ENCODE measurements at places on chromosomes 3 and 15.

DNA sequence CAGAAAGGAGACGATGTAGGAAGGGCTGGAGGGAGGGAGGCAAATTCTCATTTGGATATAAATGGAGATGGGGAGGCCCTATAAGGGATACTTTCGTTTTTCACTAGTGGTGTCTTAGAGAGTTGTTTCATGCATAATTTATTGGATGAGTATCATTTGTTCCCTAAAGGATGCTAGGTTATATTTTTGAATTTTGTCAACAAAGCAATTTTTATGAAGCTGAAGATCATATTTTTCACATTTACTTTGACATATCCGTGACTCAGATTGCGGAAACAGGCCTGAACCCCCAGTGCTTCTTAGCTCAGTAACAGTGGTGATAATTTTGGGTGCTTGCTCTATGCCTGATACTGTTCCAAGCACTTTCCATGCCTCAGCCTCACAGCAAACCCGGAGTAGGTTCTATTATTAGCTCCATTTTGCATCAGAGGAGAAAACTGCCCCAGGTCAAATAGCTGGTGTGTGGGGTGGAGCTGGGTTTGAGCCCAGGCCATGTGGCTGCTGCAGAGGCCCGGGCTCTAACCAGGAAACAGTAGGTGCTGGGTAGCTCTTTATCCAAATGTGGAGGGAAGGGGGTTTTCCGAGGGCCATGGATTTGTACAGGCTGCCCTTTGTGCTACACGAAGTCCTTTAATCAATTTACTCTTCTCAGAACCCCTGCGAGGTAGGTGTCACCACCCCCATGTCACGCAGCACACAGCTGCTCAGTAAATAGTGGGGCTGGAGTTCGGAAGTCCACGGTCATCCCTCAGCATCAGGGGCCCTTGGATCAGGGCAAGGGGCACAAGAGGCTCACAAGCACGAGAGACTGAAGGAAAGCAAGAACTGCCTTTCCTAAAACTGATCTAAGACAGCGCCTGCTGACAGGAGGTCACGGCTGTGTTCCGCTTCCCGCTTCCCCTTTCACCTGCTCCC, 99.1 kb downstream of the SLC49A4 start:
- no peak for DNase-seq

GRCh38 chr15:44765036-44765435, 28.7 kb downstream of the TRIM69 start:
- DNase-seq: no peak

GRCh38 chr3:161349529-161350312, 21.6 kb downstream of the SPTSSB start:
- DNase-seq: no peak

DNA sequence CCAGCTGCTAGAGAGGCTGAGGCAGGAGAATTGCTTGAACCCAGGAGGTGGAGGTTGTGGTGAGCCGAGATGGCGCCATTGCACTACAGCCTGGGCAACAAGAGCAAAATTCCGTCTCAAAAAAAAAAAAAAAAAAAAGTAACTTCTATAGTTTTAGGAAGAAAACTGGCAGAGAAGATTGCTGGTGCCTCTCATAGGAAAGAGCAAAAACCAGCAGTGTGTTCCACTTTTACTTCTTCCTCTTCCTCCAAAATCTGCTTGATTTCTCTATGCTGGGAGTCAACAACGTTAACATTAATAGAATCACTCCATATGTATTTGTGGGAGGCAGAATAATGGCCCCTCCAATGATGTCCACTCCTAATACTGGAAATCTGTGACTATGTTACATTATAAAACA, 12.5 kb upstream of the NR1D2 start:
- no peak for DNase-seq

GRCh38 chr3:126567696-126568438, 9.1 kb upstream of the C3orf22 start:
- DNase-seq: no peak

DNA sequence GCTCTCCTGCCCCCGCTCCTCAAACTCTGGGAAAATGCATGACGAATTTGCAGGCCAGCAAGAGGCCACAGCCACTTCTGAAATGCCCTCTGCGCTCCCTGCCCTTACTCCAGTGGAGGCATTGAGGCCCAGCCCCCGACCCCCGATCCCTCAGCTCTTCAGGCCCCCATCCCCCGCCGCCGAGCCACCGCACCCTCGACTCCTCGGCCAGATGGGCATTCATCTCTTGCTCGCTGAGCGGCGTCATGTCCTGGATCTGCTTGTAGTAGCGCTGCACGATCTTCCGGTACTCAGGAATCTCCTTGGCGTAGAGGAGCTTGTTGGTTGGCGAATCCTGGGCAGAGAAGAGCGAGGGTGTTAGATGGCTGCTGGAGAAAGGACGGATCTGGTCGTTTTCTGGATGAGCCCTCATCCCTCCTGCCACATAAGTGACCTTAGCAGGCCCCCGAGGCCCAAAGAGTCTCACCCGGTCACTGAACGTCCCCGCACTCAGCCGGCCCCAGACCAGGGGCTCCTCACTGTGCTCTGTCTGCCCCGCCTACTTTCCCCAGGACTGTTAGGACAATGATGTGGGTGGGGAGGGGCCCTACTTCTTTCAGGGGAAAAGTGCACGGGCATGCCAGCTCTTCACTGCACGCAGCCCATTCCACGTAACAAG, 14.0 kb downstream of the H1-8 start:
- no peak for DNase-seq

- DNase-seq: no peak
These were observed 52.7 kb downstream of the MB21D2 start for GRCh38 chr3:192864941-192865340.

DNA sequence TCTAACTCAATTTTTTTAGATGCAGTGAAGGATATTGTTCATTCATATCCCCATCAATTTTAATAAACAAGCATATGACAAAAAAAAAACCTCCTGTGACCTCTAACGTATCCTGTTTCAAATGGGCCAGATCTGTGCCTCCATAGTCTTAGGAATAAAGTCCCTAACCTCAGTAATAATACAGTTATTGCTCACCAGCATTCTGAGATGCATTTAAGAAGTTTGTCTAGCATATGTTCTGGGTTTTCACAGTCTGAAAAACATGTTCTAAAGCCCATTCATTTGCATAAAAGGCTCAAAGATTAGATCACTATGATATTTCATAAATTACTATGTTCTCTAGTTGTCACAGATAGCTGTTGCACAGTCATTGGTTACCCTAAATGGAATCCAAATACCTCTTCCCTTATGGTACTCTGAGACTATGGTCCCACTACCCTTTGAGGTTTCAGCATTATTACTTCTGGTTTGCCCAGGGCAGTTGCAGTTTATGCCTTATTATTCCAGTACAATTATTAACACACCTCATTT, 190.1 kb downstream of the ZIC4 start:
- no peak for DNase-seq

- no peak for DNase-seq
These were observed 1001.1 kb upstream of the EPHA6 start for GRCh38 chr3:95813244-95813643.

GRCh38 chr3:58029842-58030584, 21.8 kb downstream of the FLNB start:
- DNase-seq: no peak

- no peak for DNase-seq
These were observed 244.7 kb upstream of the ONECUT1 start for GRCh38 chr15:53034767-53035245.

DNA sequence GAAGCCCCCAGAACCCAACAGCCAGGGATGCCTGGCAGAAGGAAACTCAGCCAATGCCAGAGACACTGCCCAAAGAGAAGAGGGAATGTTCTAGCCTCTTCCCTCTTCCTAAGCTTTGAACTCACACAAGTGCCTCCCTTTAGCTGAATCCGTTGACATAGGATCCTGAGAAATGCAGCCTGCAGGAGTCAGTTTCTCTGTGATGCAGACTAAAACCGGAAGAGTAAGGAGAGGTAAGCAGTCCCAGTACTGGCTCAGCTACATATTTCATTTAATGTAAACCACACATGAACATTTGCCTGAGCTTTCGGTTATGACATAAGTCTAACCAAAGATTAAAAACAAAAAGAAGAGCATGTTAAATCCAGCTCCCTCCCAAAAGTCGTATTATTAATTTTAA, 768.7 kb downstream of the TBL1XR1 start:
- DNase-seq: no peak

- DNase-seq: no peak
These were observed 79.0 kb upstream of the CDV3 start for GRCh38 chr3:133494469-133494868.

- no peak for DNase-seq
These were observed 16.7 kb downstream of the AP3S2 start for GRCh38 chr15:89877083-89877425.

- DNase-seq: no peak
These were observed 95.7 kb downstream of the HHLA2 start for GRCh38 chr3:108391917-108392593.

- peak; percentile 97 for DNase-seq
These were observed 40.1 kb downstream of the TMEM44 start for GRCh38 chr3:194592798-194593752.

- DNase-seq: no peak
These were observed 18.5 kb downstream of the TTC21A start for GRCh38 chr3:39125841-39126500.

- no peak for DNase-seq
These were observed 129.4 kb upstream of the SNTN start for GRCh38 chr3:63523100-63523499.

DNA sequence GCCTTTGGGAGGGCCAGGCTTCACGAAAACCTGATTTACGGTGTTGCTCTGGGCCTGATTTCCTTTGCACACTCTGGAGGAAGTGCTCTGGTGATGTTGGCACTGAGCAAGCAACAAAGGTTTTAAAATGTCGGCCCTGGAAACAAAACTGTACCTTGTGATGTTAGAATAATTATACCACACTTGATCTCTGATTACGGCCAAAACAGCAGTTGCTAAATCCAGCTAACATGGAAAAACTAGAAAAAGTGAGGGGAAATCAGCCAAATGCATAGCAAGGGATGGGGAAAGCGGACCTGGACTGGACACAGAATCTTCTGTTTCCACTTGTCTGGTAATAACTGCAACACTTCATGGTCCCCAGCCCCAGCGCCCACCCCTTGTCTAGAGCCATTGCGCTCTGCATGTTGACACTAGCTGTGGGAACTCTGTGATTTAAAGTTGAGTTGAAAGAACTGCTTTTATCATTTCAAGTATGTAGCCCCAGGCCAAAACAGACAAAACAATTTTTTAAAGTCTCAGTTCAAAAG, 120.1 kb downstream of the VGLL4 start:
- DNase-seq: no peak

DNA sequence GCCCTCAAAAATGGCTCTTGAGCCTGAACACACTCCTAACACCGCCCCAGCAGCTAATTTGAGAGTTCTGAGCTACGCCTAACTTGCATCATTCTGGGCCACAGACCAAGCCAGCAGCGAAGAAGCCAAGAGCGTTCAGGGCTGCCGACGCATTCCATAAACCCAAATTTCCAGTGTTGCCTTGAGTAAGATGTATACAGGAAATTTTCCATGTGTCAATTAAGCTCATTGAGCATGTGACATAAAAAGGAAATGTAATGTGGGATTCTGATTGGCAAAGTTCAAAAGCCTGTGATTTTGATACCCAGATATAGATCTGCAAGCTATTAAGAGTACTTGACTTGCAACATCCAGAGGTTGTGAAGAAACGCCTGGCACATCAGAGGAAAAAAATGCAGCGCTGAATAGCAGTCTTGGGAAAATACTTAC, 148.6 kb upstream of the NR2F2 start:
- DNase-seq: no peak

DNA sequence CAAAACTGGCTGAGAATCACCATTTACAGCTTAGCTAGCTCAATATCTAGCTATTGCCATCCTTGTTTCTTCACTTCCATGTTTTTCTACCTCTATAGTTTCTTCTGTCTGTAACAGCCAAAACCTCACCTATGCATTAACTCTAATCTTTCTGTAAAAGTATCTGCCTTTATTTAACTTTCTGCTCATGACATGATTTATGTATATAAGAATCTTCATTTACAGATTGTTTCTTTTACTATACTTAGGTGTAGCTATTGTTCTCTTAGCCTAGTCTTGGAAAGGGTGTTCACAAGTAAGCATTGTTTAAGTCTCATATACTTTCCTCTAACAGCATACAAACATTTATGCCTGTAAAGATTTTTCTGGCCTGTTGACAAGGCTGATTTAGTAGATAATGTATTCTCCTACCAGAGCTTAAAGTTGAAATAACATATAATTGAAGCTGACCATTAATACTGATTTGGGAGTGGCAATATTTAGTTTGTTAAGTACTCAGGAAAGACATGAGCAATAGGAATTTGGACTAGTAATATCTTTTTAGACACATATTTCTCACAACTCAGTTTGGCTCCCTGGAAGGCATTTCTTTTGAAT, 9.4 kb downstream of the FILIP1L start:
- no peak for DNase-seq

- DNase-seq: no peak
These were observed 117.3 kb downstream of the XXYLT1 start for GRCh38 chr3:195153653-195154052.

DNA sequence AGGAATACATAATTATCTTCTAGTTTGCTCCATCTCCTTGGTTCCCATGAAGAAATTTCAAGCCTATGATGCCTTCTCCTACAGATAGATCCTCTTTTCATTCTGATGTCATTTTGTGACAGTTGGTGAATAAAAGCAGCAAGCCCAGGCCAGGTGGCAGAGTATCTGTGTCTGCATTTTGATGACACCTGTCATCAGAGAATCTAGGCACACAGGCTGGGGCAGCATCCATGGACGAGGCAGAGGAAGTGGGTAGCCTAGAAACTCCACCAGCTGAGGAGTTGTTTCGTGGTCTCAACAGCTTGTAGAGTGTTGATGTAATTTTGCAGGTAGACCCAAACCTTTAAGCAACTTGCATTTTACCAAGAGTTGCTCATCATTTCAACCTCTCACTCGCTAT, 269.8 kb downstream of the FEZF2 start:
- no peak for DNase-seq

GRCh38 chr3:152430223-152431002, 161.7 kb downstream of the MBNL1 start:
- DNase-seq: no peak

DNA sequence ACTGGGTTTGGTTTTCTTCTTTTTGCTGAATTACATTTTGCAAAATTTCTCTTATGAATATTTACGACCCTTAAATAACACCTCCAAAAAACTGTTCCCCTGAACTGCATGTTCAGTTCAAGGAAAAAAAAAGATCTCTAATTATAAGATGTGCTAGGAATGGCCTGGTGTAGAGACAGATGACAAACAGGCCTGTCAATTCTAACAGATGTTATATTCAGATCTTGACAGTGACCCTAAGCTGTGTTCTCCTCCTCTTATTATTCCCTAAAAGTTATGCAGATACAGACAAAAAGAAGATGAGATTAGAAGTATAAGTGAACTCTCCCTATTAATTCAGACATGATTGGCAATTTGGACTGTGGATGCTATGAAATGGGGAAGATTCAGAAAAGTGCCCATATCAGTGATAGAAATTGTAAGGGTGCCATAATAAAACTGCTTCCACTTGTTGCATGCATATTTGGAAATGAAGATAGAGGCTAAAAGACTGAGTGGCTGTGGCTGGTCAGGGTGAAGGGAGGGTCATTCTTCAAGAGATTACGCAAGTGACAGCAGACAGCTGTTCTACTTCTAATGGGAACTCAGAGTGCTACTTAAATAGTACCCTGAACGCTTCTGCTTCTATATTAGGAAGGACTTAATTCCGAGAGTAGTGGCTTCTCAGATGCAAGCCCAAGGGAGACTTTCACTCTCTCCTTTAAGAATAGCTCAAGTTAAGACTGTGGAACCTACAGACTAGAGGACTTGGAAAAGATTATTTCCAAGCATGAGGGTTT, 75.5 kb downstream of the ADAMTS9 start:
- no peak for DNase-seq
